ENCODE measurements at places on chromosomes 16 and 17.

- no peak for DNase-seq
Observed at GRCh38 chr16:7513429-7513828, 180.8 kb downstream of the RBFOX1 start.

GRCh38 chr17:51595826-51596398 is 335.6 kb downstream of the UTP18 start:
- no peak for DNase-seq

DNA sequence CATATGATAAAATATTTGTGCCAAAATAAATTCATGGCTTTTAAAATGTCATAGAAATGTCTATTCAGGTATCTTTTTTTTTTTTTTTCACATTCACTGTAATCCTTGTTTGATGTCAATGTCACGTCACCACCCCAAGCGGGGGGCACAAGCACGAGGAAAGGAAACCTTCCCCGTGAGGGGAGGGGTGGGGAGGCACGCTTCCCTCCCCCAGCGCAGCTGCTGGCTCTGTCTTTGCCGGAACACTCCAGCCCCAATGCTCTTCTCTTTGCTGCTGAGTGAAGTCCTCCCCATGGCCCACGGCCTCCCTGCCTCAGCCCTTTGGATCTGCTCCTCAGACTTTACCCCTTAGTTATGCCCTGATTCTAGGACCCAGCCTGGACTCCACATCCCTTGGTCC is 1.5 kb downstream of the SLC35G3 start:
- DNase-seq: no peak

DNA sequence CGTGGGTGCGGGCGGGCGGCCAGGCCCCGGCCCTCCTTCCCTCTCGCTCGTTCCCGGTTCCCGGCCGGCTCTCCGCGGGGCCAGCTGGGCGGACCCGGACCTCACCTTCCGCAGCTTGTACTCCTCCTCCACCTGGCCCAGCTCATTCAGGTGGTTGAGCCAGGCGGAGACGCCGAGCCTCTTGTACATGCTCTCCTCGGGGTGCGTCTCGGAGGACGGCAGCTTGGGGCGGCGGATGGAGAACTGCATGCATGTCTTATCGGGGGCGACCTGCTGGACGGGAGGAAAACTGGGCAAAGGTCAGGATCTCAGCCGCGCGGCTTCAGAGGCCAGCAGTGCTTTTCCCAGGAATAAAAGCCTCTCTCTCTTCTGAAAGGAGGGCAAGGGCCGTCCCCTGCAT is 85.4 kb downstream of the TBC1D16 start:
- no peak for DNase-seq

DNA sequence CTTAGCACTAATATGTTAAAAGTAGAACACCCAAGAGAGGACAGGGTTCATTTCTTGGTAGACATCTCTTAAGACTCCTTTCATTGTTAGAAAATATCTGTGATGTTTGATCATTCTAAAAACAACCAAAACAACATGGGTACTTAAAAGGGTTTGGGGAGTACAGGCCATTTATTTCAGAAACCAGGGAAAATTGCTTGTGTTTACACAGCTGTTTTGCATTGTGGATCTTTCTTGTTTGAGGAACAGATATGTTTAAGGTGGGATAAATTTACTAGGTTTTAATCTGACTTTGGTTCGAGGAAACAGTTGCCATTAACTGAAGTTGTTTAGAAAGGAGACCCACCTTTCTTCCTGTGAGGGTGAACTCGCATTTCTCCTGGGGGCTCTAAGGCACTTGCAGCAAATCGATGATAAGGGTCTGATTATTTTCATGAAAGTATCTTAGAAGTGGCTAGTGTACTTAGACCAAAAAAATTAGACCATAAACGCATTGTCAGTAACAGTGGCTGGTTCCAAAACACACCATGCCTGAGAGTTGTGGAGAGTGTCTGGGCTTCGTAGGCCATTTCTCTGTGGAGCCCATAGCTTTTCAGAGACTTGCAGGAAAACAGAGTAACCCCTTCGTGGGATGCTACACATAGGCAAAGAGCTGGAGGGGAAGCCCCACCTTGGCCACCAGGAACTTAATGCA is 17.6 kb downstream of the CLUAP1 start:
- no peak for DNase-seq

DNA sequence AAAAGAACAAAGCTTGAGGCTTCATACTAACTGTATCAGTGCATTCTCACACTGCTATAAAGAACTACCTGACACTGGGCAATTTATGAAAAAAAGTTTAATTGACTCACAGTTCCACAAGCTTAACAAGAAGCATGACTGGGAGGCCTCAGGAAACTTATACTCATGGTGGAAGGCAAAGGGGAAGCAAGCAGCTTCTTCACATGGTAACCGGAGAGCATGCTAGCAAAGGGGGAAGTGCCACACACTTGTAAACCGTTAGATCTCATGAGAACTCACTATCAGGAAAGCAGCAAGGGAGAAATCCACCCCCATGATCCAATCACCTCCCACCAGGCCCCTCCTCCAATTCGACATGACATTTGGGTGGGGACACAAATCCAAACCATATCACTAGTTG is 25.3 kb downstream of the CTRB2 start:
- no peak for DNase-seq

- DNase-seq: no peak
Observed at GRCh38 chr17:44933824-44934744, 13.5 kb downstream of the KIF18B start.

DNA sequence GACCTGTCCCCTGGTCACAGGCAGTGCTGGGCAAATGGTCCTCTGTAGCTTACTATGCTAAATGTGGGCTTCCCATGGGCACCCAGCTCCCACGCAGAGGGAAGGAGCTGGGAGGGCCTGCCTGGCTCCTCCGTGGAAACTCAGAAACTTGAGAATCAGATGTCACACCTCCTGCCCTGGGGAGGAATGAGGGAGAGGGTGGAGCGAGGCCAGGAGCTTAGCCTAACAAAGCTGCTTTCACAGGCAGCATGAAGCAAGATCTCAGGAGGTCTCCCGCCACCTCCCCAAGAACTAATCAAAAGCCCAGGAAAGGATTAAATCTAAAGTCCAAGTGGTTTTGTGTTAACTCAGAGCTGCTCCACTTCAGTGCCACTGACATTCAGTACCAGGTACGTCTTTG is 33.6 kb upstream of the XYLT2 start:
- no peak for DNase-seq

Measured in GM04504 (cell line).